Kidney capillary endothelial cell (primary cell): ENCODE measurements at places on chromosomes 12 and 14.

DNA sequence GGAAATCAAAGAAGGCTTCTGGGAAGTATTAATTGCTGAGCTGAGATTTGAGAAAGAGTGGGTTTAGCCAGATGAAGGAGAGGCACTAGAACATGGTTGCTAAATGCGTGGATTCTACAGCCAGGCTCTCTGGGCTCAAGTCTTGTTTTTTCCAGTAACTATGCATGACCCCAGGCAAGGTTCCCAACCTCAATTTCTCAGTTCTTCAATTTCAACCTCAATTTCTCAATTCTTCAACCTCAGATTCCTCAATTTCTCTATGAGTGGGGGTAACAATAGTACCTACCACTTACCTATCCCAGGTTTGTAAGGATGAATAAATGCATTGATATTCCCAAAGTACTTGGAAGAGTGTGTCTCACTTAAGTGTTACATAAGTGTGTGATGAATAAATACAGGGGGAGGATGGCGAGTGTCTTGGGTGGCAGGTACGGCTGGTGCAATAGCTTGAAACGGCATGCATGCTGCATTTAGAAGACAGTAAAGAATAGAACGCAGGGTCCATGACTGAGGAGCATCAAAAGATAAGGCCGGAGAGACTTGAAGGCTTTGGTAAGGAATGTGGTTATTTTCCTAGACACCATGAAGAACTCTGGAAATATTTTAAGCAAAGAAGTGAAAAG, 149.1 kb upstream of the ATP2B1 start:
- no peak for DNase-seq

DNA sequence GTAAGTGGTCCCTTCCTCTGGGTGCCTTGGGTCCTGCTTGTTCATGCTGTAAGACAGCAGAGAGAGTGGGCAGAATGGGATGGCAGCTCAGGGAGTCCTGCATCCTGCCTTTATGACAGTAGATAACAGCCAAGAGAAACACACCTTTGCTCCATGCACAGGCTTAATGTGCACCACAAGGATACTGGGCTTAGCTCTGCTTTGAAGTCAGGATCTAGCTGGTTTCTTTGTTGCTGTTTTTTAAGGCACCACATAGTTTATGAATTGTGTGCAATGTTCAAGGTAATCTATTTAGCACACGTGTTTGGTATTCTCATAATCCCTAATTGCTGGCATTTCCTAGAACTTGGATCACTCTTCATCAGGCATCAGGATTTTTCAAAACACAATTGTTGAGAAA, 239.5 kb upstream of the DCN start:
- no peak for DNase-seq

- no peak for DNase-seq
Observed at GRCh38 chr12:120872487-120872886, 31.7 kb downstream of the SPPL3 start.

- DNase-seq: no peak
Observed at GRCh38 chr12:20368651-20369304, 441 bp downstream of the PDE3A start.

GRCh38 chr14:70023871-70024270, 144.7 kb downstream of the SMOC1 start:
- DNase-seq: no peak

GRCh38 chr12:517538-517937, 57.8 kb downstream of the B4GALNT3 start:
- no peak for DNase-seq

GRCh38 chr12:24705741-24706358, 243.1 kb downstream of the BCAT1 start:
- no peak for DNase-seq

DNA sequence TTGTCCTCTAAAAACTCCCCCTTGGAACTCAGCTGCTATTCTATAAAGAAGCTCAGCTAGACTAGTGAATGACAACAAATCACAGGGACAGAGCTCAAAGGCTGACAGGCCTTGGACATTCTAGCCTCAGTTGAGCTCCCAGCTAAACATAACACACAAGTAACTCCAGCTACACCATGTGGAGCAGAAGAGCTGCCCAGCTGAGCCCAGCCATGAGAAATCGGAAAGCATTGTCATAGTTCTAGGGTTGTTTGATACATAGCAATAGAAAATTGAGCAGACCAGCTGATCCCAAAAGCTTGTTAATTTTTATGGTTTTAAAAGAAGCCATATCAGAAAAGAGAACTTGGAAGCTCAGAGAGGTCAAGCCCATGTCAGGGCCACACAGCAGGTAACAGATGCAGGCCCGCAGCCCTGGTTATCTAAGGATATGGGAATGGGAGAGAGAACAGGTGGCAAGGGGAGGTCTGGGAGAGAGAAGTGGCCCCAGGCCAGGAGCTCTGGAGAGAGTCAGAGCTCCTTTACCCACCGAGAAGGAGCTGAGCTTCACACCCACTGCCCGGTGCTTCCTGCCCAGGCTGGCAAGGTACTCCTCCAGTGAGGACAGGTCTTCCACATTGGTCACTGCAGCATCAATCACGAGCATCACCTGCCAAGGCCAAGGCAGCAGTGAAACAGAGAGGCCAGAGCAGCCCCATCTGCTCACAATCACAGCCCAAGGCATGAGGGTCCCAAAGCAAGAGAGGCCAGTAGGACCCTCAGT, 2.9 kb downstream of the NGB start:
- DNase-seq: no peak

DNA sequence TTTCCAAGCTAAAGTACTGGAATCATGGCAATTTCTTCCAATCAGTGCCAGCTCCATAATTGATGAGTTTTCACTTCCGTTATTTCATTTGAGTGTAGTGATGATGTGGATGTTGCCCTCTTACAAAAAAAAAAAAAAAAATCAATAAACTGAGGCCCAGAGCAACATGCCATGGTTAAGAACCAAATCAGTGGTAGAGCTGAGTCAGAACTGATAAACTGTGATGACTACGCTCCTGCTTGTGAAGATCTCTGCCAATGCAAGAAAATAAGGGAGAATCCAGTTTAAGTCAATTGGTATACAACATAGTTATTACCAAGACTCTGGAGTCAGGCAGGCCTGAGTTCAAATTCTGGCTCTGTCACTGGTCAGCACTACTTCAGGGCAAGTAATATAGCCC, 102.7 kb downstream of the GPR135 start:
- DNase-seq: no peak

GRCh38 chr12:24948420-24948756, 513 bp downstream of the BCAT1 start:
- peak; percentile 30 for DNase-seq

GRCh38 chr12:104181313-104181712, 34.3 kb upstream of the TXNRD1 start:
- DNase-seq: no peak

- peak; percentile 42 for DNase-seq
Observed at GRCh38 chr12:82627799-82628198, 58.9 kb upstream of the TMTC2 start.

DNA sequence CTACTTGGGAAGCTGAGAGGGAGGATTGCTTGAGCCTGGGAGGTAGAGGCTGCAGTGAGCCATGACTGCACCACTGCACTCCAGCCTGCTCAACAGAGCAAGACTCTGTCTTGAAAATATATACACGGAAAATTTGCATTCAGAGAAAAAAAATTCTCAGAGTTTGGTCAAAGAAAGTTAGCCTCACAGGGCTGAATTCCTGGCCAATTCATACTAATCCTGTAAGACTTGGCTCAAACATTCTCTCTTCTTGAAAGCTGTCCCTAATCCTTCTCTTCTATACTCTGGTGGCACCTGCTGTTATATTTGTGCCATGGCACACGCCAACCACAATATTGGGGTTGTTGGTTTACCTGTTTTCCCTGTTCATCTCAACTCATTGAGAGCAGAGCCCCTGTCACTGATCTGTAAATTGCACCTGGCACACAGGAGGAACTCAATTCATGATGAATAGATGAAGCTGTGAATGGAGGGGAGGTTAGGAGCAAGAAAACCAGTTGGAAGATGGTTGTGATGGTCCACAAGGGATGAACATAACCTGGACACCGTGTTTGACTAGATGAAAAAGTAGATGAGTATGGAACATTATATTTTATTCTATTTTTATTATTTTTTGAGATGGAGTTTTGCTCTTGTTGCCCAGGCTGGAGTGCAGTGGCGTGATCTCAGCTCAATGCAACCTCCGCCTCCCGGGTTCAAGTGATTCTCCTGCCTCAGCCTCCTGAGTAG, 36.8 kb upstream of the SPTSSA start:
- DNase-seq: no peak

- no peak for DNase-seq
Observed at GRCh38 chr12:61070640-61071414, 1189.4 kb upstream of the USP15 start.

- DNase-seq: peak; percentile 72
Observed at GRCh38 chr12:68453876-68454275, 121.7 kb upstream of the MDM1 start.

DNA sequence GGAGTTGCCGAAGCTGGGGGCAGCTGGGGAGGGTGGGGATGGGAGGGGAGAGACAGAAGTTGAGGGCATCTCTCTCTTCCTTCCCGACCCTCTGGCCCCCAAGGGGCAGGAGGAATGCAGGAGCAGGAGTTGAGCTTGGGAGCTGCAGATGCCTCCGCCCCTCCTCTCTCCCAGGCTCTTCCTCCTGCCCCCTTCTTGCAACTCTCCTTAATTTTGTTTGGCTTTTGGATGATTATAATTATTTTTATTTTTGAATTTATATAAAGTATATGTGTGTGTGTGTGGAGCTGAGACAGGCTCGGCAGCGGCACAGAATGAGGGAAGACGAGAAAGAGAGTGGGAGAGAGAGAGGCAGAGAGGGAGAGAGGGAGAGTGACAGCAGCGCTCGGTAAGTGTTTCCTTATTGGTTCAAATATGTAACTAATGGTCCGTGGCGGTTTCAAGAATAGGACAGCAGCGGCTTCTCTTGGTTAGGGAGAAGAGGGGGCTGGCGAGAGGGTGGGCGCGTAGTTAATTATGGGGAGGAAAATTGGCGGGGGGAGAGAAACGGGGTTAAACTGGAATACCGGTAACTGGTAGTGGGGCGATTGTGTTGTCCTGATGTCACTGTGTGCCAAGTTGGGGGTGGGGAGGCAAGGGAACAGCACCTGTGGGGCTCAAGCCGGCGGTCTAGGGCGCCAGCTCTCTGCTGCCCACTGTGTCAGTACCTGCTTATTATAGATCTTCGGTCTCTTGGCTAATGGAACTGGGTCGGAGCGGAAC, 8.4 kb downstream of the HOXC8 start:
- DNase-seq: no peak

DNA sequence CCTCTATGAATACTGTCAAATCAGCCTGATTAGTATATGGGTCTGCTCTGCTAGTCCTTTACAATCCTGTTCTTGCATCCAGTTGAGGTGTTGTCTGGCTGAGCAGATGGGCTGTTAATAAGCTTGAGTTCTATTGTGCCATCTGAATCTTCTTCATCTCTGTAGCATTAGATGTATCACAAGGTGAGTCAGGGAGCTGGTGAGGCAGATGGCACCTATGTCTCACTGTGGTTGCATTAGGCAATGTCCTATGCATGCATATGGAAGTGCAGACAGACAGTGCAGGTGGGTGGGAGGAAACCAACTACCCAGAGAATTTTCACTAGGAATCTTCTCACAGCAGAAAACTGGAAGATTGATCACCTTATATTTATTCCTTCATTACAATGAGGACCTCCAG, 165.7 kb upstream of the STXBP6 start:
- DNase-seq: no peak

- peak; percentile 63 for DNase-seq
Observed at GRCh38 chr14:105474483-105475268, at the start of gene CRIP2. Gene CRIP2 (plus strand): TSS chr14:105474821. CDS start chr14:105474863, 42 bp downstream.

DNA sequence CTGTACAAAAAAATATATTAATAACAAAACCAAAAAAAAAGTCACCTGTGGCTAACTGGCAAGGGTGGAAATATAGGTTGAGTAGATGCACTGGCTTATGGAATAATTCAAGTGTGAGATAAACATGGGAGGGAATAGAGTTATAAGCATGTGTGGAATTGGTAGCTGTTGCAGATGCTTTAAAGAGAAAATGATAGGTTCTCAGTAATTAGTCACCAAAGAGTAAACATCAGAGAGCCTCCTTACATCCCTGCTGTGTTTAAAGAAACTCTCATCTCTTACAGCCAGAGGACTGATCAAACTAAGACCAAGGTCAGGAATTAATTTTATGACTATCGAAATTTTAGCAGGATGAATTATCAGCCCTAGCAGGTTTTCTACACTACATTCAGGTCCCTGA, 70.5 kb downstream of the EGLN3 start:
- DNase-seq: no peak

- DNase-seq: no peak
Observed at GRCh38 chr14:68182492-68182891, 362.9 kb downstream of the RAD51B start.

DNA sequence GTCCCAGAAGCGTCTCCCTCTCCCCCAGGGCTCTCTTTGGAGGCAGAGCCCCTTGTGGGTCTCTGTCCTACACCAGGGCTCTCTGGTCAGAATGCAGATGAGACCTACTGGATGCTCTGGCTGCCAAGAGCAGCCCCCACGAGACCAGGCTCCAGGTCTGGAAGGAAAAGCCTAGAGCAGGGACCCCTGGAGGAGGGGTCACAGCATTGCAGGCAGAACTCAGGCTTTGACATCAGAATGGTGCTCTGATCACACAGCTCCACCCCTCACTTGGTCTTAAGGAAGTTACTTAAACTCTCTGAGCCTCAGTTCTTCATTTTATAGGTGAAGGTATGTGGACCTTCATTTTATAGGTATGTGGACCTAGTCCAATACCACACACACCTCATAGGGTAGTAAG, 83.1 kb downstream of the ARL6IP4 start:
- DNase-seq: no peak

GRCh38 chr12:21296348-21296747, 38.4 kb downstream of the SLCO1A2 start:
- no peak for DNase-seq

- DNase-seq: no peak
Observed at GRCh38 chr12:95237315-95237714, 19.7 kb downstream of the VEZT start.

GRCh38 chr12:124814741-124815613, 48.7 kb downstream of the SCARB1 start:
- DNase-seq: no peak

- no peak for DNase-seq
Observed at GRCh38 chr12:102374190-102374589, 106.2 kb downstream of the IGF1 start.

DNA sequence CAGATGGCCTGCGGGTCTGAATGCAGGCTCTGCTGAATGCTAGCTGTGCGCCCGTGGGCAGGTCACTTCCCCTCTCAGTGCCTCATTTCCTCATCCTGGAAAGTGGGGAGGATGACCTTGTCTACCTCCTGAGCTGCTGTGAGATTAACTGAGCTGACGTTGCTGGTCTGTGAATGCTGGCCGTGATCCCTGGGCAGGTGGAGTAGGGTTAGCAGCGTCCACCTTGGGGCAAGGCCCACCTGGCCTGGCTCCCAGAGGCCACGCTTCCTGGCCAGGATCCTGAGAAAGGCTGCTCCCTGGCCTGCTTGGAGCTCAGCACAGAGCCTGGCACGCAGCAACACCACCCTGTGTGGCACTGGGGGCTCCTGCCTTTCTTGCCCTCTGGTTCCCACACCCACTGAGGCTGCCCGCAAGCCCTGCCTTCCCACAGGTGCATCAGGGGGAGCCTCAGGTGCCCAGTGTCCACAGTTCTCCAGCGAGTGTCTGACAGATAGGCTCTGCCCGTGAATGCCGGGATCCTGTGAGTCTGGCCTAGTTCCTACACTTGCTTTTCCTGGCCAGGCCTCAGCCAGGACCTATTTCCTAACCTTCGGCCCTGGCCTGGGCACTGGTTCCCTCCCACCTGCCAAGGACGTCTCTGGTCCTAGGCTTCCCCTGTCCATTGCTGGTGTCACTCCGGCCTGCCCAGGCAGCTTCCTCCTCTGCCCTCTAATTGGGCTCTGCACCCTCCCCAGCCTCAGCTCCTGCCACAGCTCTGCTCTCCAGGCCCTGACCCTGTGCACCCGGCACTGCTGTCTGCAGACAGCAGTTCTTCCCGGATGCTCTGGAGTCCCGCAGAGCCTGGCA, 37.2 kb upstream of the TDRD9 start:
- DNase-seq: no peak
